ENCODE measurements at places on chromosomes 11 and 22.
A peak's percentile ranks its signal among the peaks of the same experiment; 100 is the strongest.

DNA sequence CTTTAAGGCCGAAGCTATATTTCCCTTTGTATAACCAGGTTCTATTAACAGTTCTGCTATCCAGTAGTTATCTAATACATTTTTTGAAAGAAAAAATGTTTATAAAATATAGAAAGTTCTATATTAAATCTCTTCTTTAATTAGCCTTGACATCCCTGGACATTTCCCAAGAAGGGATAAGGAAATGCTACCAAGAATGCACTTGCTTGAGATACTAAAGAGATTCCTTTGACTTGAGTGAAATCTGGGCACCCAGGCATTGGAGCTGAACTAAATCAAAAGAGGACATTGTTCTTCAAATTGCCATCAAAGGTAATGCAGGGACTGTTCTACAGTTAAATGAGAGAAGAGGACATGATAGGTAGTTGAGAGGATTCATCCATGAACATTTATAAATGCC lies 535.9 kb upstream of the FAT3 start:
- DNase-seq, result no peak

GRCh38 chr11:76771446-76772099 lies 11.6 kb upstream of the TSKU start:
- DNase-seq, result no peak

GRCh38 chr11:8016440-8016839 lies 29.3 kb downstream of the EIF3F start:
- no peak for DNase-seq

DNA sequence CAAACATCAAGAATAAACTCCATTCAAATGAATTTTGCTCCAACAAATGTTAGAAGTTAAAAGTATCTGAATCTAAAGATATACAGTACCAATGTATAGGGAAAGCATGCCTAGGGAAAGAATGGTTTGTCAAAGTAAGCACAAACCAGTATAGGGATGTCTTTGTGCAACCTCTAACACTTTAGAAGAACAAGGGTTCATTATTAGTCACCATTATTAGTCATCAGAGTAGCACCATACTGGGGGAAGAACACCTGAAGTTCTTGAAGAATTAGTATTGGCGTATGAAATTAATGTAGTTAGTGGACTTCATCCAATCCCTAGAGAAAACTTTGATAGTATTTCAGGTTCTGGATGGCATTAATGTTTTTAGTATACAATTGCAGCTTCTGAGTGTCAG lies 943.7 kb downstream of the METTL15 start:
- no peak for DNase-seq

DNA sequence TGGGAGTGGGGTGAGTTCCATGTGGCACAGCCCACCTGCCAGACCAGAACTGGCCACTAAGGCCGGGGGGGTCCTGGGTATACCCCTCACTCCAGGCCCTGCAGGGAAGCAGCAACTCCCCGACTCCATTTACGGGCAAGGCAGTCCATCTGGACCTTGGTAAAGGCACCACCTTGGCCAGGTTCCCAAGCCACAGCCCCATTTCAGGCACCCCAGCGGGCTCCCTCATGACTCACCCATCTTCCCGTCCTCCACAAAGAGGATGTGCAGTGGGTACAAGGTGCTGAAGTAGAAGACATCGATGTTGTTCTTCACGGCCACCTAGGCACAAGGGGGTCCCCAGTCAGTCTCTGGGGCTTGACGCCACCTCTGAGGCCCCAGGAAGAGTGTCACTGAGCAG lies 15.7 kb upstream of the RASL10A start:
- DNase-seq, result no peak

DNA sequence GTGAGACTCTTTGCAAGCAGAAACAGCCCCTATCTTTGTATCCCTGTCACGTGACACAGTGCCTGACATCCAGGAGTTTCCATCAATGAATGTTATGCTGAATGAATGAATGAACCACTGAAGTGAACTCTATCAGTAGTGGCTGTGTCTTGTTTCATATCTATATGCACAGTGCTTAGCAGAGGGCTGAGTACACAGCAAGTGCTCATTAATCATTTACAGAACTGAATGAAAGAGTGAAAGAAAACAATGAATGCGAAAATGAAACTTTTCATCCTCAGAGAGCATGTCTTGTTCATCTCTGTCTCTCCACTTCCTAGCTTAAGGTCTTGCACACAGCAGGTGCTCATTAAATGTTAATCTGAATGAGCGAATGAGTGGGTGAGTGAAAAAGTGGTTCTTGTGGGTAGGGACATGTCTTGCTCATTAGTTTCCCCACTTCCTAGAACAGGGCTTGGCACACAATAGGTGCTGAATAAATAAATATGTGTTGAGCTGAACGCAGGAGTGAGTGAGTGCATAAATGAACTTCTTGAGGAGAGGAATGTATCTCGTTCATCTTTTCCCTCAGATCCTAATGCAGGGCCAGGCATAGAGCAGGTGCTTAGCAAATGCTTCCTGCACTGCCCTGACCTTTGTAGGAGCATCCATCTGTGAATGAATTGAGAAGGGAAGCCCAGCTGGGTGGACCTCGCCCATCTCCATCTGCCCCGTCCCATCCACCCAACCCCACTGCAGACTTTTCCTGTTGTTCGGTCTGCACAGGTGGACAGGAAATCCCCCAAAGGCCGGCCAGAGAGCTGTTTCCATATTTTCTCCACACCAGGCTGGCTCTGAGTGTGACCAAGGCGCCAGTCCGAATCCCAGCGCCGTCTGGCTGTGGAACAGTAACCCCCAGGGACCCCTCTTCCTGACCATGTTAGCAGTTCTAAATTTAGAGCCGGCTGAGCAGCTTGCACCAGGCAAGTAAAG lies 113.4 kb upstream of the CRYBB3 start:
- peak; percentile 31 for DNase-seq

DNA sequence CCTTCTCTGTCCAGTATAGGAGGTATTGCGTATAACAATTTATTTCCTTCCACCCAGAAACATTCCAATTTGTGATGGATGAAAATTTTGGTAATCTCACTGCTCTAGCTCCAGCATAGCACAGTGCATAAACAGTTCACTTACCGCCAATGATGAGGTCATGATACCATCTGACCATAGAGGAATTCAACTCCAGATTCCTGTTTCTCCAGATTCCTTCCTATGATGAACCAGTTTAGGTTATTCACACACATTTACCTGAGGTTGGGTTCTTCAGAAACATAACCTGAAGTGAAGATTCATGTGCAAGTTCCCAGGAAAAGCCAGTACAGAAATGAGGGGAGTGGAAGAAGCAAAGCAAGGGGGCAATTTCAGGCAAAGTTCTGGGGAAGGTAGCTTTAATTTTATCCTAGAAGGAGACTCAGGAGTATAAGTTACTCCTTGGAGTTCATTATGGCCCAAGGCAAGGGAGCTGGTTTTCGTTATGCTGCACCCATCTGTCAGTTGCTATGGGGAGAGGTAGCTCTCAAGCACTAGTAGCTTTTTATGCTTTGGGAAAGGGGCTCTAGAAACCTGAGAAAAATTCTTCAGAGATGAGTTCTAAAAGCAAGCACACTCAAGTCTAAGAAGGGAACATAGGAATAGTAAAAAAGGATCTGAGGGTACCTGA lies 121.6 kb downstream of the CASP12 start:
- no peak for DNase-seq

DNA sequence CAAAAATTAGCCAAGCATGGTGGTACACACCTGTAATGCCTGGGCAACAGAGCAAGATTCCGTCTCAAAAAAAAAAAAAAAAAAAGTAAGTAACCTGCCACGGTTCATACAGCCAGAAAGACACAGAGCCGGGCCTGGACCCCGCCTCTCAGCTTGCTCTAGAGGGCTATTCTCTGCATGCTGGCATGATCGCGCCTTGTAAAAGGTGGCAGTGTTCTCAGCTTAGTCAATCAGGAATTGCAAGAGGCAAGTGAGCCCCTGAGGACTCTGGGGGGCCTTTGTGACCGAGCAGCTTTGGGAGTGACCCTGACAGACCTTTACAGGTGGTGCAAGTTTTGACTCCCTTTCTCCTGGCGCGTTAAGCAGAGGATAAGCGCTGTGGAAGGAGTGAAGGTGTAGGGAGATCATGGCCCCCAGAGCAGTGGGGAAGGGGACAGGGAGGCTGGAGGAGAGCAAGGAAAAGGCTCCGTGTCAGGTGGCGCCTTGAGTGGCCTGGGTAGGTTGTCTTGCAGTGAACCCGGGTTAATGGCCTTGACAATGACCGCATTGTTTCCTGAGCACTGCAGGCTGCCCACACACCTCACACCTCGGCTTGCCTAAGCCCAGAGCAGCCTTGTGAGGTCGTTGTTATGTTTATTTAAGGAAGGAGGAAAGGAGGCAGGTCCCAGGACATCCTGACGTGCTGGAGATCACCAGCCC lies 48.9 kb downstream of the CDPF1 start:
- DNase-seq, result no peak

- no peak for DNase-seq
These were observed 11.9 kb downstream of the KLHL35 start for GRCh38 chr11:75421035-75421602.

DNA sequence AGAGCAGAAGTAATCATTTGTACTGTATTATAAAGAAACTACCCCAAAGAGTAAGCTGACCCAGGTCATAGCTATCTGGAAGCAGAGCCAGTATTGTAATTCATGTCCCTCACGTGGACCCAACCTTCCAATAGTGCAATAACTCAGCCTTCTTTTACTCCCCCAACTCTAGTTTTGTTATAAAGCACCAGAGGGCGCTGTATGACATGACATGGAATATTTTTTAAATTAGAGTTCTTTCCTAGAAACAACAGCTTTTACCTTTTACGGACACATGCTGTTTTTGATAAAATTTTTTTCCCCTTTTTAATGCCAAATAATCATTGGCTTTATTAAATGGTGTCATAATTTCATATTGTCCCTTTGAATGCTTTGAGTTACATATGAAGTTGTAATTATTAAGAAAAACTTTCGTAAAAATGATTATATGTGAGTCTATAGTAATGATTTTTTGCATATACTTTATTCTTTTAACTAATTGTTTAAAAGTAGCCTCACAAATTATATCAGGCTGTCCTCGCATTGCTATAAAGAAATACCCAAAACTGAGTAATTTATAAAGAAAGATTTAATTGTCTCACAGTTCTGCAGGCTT lies 76.9 kb downstream of the DKK3 start:
- peak; percentile 87 for DNase-seq

- DNase-seq, result no peak
These were observed 896.7 kb upstream of the ANO3 start for GRCh38 chr11:25435197-25435596.

GRCh38 chr11:10902301-10903063 lies 44.6 kb upstream of the ZBED5 start:
- DNase-seq, result no peak

DNA sequence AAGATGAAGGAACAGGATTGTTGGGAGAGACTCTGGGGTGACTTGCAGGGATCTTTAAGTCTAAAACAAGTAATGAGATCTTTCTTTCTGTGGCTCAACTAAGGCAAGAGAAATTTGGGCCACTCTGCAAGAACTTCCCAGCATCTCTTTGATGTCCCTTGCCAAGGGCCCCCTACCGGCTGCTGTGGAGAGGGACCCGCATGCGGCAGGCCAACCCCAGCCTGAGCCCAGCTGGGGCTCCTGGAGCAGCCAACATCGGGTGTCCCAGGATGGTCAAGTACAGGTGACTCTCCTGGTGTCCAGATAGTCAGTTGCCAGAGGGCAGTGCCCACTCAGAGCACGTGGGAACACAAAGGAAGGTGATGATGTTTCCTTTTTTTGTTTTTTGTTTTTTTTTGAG lies 363.2 kb downstream of the TBC1D22A start:
- DNase-seq, result peak; percentile 13

DNA sequence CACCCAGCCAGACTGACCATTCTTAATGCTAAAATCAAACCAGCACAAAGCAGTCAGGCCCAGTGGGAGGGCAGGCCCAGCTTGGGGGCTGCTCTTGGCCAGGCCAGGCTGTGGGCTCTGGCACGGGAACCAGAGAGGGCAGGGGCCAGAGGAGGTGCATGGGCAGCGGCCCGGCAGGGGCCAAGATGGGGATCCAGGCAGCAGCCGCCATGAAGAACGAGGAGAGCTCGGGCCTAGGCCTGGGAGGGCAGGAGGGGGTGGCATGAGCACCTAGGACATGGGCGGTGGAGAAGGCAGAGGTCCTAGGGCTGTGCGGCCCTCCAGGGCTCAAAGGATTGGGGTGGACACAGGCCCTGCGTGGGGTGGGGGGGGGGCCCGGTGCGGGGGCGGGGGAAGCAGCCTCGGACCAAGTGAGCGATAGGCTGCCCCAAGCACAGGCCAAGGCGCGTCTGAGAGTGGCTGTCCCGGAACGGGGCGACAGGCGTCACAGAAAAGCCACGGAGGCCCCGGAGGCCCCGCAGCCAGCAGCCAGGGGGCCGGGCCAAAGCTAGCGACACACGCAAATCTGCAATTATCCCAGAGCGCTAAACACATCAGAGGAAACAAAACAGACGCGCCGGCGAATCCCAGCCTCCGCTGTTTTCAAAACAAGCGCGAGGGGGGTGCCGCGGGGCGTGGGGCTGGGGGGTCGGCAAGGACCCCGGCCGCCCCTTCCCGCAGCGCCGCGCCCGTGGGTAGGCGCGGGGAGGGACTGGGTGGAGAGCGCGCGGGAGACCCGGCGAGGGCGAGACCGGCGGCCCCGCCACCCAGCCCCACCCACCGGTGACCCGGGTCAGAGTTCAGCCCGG lies 8.3 kb downstream of the PLXNB2 start:
- DNase-seq, result no peak

- peak; percentile 64 for DNase-seq
These were observed 364.2 kb downstream of the TENM4 start for GRCh38 chr11:79076526-79077115.

DNA sequence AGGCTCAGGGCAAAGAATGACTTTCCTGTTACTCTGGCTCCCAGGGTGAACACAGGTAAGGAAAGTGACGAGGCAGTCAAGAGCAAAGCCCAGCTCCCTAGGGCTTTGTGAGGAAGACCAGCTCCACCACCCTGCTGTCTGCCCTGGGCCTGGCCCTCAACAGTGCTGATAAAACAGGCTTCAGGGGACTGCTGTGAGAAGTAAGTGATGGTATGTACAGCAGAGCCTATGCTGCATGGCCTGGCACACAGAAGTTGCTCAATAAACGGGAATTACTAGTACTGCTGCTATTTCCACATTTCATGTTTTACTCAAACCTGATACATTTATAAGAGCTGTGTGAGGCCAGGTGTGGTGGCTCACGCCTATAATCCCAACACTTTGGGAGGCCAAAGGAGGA lies 50.3 kb downstream of the MICAL3 start:
- DNase-seq, result no peak

DNA sequence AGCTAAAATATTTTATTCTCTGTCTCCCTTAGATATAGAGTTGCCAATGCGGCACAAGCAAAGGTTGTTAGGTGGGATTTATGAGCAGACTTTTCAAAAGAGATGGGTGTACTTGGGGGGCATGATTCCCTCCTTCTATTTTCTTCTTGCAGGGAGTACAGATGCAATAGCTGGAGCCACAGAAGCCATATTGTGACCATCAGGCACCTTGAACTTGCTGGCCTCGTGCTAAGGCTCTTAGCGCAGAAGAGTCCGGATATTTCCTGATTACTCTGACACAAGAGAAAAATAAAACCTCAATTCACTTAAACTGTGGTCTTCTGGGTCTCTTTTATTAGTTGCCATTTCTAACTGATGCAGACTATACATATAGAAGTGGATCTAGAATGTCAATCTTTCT lies 547.4 kb downstream of the MIAT start:
- no peak for DNase-seq

Data from cardiac fibroblast (primary cell).